ENCODE measurements at places on chromosomes 13 and 19.

DNA sequence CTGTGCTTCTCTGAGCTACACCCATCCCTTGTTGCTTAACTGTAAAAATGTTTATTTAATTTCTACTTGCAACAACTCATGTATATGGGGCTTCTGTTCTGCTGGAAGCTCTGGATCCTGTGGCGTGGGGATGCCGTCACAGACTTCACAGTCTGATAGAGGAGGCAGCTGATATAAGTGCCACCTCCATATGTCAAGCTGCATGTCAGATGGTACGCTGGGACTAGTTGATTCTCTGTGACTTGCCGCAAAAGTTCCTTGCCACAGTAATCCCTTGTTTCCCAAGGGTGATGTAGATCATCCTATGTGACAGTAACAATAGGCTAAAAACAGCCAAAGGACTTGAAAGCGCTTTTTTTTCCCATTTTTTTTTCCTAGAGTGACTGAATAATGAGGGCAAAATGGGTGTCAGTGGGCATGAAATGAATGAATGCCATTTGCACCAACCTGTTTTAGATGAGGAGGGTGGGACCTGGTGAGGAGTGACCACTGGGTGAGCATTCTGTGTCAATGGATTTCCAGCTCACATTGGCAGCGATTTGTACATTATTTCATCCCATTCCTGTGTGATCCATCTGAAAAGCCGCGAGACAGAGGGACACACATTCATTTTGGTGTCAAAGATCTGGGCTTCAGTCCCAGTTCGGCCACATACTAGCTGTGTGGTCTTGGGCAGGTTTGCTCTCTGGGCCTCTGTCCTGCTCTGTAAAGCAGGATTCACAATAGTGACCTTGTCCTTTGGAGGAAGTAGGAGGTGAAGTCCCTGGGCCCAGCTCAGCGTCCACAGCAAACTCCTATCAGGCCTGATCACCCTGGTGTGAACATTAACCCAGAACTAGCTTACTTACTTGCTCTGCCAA is 88.9 kb upstream of the RNF113B start:
- no peak for DNase-seq

DNA sequence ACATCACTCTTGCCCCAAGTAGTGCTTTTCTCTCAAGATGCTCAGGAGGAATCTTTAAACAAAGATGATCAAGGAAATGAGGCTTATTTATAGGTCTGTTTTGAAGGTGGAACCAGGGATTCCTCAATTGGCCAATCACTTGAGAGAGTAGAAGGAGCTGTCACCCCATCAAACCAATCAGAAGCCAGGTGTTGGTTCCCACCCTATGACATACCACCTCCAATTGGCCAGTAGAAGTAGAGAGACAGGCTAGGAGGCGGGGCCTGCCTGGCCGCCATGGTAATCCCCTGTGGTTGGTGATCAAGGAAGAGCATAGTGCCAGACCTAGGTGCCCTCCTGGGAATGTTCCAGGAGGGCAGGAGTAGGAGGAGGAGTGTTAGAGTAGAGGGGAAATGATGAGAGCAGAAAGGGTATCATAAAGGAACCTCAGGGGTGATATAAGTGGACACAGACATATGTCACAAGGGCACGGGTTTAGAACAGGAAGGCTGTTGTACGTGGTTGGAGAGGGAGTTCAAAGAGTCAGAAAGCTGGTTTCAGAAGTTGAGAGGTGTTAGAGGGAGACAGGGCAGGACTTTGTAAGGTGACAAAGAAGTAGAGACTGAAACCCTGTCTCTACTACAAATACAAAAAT is 10.5 kb downstream of the PMIS2 start:
- no peak for DNase-seq

DNA sequence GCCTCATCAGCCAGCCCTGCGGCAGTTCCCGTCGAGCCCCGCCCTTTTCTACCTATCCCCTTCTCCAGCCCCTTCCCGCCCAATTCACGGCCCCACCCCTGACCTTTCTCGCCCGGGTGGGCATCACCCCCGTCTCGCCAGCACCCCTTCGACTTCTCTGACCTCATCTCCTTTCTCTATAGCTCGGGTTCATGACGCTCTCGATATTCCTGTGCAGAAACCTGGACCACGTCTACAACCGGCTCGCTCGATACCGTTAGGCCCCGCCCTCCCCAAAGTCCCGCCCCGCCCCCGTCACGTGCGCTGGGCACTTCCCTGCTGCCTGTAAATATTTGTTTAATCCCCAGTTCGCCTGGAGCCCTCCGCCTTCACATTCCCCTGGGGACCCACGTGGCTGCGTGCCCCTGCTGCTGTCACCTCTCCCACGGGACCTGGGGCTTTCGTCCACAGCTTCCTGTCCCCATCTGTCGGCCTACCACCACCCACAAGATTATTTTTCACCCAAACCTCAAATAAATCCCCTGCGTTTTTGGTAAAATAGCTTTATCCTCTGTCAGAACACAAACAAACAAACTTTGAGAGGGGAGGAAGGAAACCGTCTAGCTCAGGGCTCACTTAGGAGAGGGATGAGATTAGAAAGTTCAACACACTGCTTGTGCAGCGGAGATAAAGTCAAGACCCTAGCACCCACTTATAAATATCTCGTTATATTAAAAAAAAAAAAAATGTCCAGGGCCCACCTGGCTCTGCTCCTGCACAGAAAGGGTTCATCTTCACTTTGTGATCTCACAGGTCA is 5.1 kb downstream of the CD37 start:
- DNase-seq = no peak

GRCh38 chr13:101452519-101453485 is at the start of gene ITGBL1:
Gene ITGBL1 (plus strand): TSS chr13:101452675. CDS start chr13:101452834, 159 bp downstream.
- DNase-seq = no peak
